ENCODE measurements at places on chromosomes 4 and X. TPM values are rescaled to one million over a fixed set of nuclear protein-coding genes. Genes with fewer than 3 reads are reported as not detected.

GAGE13 gene
- total RNA-seq, result not detected

KLHL13 gene
- 8.9 TPM for total RNA-seq

CSN1S1 gene
- 1.4 TPM for total RNA-seq

ANK2 gene
- 3.5 TPM for total RNA-seq

FAM236A gene
- 362 TPM for total RNA-seq
